ENCODE measurements at places on chromosomes 4 and X.

- peak; percentile 84 for DNase-seq
Measured at GRCh38 chrX:150731795-150732194, 38.6 kb downstream of the MTMR1 start.

- DNase-seq: no peak
Measured at GRCh38 chr4:181108237-181108636, 1135.0 kb upstream of the TENM3 start.

DNA sequence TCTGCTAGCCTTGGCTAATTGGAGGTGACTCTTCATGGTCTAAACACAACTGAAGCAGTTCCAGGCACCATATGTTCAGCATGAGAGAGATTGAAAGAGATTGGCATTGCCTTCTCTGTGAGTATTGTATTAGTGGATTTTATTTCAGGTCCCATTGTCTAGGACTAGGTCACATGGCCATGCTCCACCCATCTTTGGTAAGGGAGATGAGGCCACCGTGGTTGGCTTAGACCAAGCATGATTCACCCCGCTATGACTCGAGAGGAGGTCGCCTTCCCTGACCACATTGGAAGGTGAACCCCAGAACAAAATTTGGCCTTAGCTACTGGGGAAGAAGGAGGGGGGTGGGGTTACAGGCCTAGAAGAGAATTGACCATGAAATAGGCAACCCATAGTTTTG is 109.9 kb upstream of the BCOR start:
- DNase-seq: peak; percentile 48

DNA sequence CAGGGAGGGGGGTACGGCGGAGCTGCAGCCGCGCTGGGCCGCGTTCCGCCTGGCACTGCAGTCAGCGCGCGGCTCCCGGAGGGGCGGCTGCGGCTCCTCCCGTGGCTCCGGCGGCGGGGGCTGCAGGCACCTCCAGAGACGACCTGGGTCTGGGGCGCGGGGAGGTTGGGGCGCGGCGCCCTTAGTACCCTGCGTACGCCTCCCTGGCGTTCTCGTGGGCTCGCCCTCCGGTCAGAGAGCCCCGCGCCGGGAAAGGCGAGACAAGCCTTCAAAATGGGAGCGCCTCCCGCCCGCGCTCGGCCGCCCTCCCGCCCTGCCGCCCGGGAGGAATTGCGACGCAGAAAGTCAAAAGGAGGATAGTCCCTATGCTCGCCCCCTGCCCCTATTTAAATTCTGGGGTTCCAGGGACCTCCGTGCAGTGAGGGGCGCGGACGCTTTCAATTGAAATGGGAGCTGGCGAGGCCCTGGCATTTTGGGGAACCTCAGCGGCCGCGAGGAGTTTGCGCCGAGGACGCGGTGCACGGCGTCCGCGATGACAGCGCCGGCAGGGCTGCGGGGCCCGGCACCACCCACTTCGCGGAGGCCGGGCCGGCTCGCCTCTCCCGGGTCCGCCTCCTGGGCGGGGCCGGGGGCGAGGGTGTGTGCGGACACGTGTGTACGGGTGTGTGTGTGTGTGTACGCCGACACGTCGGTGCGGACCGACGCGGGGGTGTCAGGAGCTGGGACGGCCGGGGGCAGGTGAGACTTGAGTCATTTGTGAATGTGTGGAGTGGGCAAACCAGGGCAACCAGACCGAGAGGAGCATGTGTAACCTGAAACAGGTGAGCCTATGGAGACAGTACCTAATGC is 544 bp downstream of the HERC3 start:
- peak; percentile 81 for DNase-seq

DNA sequence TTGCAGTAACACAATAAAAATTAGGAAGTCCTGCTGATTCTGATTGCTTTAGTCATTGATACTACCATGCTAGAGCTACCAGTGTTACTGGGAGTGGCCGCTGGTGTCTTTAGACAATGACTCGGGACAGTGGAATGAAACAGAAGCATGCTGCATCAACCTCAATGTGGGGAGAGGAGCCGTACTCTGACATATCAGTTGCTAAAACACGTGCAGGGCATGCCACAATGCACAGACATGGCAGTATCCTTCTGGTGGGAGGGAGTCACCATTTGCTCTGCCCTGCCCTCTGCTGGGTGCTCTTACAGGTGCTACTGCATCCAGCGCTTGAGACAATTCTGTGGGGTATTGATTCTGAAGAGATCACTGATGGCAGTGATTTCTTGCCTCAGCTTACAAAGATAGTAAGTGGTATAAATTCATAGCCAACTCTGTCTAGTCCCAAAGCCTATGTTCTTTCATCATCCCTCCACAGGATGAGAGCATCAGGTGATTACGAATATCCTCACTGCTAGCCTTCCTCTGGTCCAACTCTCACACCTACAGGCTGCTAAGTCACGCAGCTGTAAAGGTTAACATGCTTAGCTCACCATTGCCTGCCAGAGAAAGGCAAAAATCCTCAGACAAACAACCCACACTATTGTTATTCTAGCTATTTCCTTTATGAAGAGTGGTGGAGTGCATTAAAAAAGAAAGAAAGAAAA is 43.7 kb downstream of the NSG1 start:
- DNase-seq: peak; percentile 11

Measured in inflammatory macrophage treated with lipopolysaccharide for 1 hour (primary cell).